ENCODE measurements at places on chromosomes 11 and 22.

DNA sequence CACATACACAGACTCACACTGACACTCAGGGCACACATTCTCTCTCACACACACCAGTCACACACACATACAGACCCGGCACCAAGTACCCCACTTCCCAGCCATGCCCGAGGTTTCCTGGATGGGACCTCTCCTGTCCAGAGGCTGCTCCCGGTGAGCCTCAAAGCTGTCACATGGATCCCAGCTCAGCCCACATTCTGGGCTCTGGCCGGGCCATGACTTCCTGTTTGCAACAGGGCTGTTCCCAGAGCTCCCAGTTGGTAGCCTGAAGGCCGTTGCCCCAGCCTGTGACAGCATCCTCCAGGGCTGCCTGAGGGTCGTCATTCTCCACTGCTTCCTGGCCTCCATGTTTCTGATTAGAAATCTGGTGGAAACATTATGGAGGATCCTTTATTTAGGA is 14.6 kb upstream of the CYP2D6 start:
- DNase-seq = no peak

- DNase-seq = no peak
Observed at GRCh38 chr11:75498556-75499255, 27.0 kb downstream of the GDPD5 start.

DNA sequence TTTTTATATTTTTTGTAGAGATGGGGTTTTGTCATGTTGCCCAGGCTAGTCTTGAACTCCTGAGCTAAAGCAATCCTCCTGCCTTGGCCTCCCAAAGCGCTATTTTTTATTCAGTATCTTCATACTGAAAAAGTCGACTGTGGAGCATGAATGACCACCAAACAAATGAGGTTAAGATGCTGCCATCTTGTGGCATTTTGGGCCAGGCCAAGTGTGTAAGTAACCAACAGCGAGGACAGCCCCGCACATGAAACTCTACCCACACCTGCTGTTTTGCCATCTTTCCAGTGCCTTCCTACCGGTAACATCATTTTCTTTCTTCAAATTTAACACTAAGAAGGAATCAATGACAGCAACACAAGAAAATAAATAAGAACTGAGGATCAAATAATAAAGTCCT is 32.2 kb upstream of the AQP11 start:
- DNase-seq = no peak

GRCh38 chr11:117606211-117606610 is 190.8 kb downstream of the DSCAML1 start:
- no peak for DNase-seq

DNA sequence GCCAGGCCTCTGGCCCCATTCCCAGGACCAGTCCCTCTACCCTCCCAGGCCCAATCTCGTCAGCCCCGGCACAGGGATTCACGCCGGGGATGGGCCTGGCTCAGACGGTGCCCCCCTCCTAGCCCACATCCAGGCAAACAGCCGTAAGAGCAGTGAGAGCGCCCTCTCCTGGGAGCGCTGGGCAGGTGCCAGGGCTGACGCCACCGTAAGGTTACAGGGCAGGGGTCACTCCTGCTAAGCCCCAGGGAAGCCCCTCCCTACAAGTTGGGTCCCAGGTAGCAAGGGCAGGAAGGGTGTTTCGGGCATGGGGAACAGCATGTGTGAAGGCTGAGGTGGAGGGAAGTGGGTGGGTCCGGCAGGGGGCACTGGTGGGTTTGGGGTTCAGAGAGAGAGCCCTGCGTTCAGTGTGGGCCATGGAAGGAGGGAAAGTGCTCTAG is 19.2 kb upstream of the PPARA start:
- DNase-seq = no peak

- no peak for DNase-seq
Observed at GRCh38 chr22:37545703-37546436, 14.4 kb upstream of the CDC42EP1 start.

DNA sequence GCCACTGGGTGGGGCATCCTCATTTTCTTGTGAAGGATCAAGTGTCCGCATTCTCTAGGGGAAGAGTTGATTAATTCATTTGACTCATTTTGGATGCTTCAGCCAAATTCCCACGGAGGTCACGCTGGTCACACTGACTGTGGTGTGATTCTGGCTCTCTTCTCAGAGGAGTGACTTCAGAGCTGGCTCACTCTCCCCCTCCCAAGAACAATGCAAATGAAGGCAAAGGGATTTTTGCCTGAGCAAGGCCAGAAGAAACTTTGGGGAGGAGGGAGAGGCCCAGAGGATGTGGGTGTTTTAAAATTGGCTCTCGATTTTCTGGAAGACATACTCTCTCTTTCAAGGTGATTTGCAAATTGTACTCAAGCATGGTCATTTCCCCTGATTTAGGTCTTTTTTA is 51.1 kb upstream of the LMO2 start:
- DNase-seq = no peak

GRCh38 chr11:34192481-34193401 is 87.3 kb downstream of the NAT10 start:
- DNase-seq = peak; percentile 16

- no peak for DNase-seq
Observed at GRCh38 chr11:60781286-60781980, 3.7 kb upstream of the MS4A10 start.

- DNase-seq = no peak
Observed at GRCh38 chr11:15871904-15872626, 484.3 kb downstream of the SOX6 start.

DNA sequence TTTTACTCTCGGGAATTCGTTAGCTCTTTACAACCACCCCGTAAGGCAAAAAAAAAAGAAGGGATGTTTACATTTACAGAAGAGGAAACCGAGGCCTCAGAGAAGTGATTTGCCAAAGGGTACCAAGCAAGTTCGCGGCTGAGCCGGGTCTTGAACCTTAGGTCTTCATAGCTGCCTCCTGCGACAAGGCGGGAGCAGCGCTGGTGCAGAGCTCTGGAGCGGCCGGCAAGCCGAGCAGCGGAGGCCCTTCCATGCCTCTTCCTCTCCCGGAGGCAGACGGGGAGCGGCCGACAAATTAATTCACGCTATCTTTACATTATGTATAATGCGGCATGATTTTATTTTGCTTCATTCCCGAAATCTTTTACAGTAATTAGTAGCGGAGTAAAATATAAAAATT is 536.3 kb downstream of the INSC start:
- DNase-seq = no peak

- no peak for DNase-seq
Observed at GRCh38 chr11:110856996-110857812, 145.0 kb upstream of the ARHGAP20 start.

- DNase-seq = peak; percentile 11
Observed at GRCh38 chr11:44823006-44823405, 96.2 kb downstream of the TSPAN18 start.

- no peak for DNase-seq
Observed at GRCh38 chr22:19995611-19996339, 20.8 kb downstream of the ARVCF start.

- no peak for DNase-seq
Observed at GRCh38 chr11:106950067-106950491, 68.2 kb downstream of the GUCY1A2 start.

DNA sequence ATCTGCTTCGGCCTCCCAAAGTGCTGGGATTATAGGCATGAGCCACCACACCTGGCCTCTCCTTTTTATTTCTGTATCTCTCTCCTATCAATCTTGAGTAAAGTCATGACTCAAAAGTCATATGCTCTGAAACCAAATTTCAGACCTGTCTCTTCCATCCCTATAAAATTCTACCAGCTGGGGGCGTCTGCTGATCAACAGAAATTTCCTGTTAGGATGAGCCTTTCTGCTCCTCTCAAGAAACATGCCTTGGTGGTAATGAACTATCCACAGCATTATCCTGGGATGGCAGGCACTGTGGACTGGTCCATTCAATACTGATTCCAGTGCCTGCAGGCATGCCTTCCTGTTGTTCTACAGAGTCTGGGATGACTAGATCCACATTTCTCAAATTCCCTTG is 472.6 kb downstream of the NELL1 start:
- DNase-seq = no peak

DNA sequence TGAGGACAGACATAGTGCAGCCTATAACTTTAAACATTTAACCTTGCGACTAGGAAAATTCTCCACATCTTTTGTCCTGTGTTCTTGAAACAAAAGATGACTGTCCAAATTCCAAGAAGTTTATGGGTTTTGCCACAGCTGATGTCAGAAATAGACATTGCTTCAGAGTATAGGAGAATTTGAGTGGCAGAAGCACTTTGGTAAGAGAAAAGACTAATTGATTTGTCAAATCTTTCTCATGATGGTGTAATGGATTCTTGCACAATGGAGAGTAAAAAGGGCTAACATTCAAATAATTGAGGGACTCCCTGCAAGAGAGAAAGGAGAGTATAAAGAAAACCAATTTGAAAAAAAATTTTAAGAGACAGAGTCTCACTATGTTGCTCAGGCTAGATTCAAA is 25.3 kb downstream of the C11orf58 start:
- DNase-seq = no peak

DNA sequence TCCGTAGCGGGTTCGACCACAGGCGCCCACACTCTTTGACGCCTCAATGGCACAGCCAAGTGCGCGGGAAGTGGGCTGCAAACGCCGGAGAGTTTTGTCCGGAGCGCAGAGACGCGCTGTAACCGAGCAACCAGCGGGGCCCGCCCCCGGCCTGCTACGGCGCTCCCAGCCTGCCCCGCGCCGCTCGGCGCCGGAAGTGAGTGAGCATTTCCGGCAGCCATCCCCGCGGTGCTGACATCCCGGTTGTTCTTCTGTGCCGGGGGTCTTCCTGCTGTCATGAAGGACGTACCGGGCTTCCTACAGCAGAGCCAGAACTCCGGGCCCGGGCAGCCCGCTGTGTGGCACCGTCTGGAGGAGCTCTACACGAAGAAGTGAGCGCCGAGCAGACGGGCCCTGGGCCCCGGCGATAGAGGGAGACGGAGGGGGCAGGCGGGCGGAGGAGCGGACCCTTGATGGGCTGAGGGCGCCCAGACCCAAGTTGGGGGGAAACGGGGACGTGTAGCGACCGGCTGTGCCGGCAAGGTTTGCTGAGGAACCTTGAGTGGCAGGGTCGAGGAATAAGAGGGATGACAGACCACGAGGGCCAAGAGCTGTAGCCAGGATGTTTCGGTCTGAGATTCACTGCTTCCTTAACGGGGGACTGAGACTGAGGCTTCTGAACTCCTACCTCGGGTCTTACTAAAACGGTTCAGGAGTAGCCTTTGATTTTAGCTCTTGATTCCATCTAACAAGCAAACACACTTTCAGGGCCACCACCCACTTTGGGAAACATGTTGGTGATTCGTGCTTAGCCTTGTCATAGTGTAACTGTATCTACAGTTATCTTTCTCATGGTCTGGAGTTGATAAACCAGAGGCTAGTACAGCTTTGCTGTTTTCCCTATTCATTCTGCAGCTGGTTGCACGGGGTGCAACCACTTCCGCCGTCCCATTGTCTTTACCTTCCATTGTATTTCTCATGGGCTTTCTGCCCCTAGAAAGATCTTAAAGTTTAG is at the start of gene PSMD13:
PSMD13 (plus strand) TSS at position 203 of the 994 bp plus-strand sequence; CDS start at position 277, 74 bp downstream.
- DNase-seq = peak; percentile 88

DNA sequence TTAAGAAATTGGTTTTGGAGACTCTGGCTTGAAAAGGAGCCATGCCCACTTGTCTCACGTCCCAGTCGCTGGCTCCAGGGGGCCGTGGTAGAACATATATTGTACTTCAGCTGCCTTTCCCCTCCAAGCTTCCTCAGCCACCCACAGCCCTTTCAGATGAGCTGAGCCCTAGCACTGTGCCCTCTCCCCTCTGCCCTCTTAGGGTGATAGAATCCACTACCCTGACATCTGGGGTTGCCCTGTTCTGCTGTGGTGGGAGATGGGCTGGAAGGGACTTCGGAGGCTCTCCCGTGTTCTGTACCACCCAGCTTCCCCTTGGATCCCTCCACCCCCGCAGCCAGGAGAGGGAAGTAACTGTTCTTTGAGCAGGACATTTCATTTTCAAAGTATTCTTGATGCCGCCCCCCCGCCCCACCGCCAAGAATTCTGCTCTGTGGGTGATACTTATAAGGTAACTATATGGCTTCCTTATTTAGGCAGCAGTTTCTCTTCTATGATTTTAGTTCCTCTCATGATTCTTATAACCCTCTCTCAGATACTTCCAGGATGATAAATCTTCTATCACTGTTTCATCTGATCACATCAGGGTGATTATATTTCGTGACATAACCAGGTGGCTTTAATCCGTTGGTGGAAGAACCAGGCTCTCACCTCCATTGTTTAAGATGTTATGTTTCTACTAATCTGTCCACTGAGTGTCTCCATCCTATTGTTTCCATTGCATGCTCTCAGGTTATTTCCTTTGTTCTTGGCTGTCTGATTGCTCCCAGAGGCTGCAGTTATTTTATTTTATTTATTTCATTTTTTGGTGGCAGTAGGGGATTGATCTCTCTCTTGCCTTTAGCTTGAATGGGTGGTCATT is 24.1 kb downstream of the ZBTB16 start:
- DNase-seq = no peak

DNA sequence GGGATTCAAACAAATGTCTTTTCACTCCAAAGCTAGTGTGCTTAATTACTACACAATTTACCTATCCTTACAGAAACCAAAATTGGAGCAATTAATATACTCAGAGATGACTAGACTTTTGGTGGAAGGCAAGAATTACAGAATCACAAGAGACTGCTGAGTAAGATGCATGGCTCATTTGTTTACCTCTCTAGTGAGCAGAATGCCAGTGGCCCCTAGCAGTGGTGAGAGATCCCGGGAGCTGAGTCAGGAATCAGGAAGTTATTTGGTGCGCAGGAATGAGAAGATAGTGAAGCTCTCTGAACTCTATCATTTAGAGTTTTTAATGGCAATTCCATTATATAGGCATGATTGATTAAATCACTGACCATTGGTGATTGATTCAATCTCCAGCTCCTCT is 188.9 kb upstream of the SESN3 start:
- no peak for DNase-seq

DNA sequence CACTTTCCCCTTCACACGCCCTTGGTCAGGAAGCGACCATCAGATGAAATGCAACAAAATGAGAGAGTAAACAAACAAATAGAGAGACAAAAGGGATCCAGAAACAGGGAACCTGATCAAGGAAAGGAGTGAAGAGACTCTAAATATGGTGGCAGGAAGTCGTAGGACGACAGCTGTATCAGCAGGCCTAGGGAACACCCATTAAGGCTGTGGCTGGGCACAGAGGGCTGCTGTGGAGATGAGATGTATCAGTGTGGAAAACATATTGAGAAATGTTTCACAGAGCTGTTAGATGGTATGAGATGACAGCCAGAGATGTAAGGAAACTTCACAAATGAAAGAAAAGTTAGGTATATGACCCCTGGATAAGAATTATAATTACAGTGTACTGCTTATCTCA is 155.8 kb upstream of the MTMR2 start:
- no peak for DNase-seq

DNA sequence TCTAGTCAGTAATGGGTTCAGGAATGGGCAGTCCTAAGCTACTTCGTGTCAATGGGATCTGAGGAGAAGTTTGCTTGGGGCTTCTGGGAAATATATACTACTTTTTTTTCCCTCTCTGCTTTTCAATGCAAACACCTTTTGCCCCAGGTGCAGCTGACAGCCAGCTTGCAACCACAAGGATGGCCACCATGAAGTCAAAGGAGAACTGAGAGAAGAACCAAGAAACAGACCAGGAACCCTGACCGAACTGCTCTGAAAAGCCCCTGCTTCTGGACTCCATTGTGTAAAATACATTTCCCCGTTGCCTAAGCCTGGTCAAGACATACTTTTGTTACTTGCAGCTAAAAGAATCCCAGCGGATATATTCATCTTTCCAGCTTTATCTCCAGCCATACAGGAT is 20.1 kb upstream of the CD44 start:
- no peak for DNase-seq
